ENCODE measurements at places on chromosomes 13 and 19. TPM values are rescaled to one million over a fixed set of nuclear protein-coding genes. Genes with fewer than 3 reads are reported as not detected.
A peak's percentile ranks its signal among the peaks of the same experiment; 100 is the strongest.

GRCh38 chr13:110716247-110716515 is 2.7 kb downstream of the ING1 start:
- DNase-seq: peak; percentile 73

DNA sequence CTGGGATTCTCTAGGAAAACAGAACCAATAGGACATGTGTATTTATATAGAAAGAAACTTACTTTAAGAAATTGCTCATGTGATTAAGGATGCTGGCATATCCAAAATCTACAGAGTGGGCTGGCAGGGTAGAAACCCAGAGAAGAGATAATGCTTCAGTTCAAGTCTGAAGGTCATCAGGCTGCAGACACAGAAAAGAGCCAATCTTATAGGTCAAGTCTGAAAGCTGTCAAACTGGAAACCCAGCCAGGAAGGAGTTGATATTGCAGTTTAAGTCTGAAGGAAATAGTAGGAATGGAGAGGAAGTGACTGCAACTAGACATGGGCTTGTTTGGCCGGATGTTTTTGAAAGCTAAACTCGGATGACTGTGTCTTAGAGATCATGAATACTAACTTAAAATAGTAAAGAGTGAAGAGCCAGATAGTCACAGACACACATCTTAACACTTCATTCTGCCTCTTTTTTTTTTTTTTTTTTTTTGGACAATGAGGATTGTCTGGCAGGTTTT is 125.3 kb upstream of the GPC6 start:
- DNase-seq: no peak

DNA sequence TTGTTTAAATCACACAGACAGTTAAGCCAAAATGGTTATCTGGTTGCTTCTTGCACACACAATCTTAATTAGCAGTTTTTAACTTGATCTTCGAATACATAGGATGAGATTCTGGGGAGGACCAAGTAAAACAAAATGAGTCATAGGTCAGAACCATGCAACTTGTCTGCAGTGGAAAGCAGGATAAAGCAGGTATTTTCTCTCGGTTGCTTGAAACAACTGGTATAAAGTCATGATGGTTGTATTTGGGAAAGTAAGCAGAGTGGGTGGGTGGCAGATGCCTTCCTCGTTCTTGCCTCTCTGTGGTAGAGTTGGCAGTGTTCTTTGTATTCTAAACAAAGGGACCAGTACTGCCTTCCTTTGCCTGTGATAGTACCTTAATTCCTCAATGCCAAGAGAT is 167.0 kb downstream of the COG6 start:
- no peak for DNase-seq

- no peak for DNase-seq
Measured at GRCh38 chr13:80082396-80083080, 258.4 kb downstream of the SPRY2 start.

GRCh38 chr13:99335603-99336002 is 28.4 kb upstream of the GPR183 start:
- DNase-seq: no peak

DNA sequence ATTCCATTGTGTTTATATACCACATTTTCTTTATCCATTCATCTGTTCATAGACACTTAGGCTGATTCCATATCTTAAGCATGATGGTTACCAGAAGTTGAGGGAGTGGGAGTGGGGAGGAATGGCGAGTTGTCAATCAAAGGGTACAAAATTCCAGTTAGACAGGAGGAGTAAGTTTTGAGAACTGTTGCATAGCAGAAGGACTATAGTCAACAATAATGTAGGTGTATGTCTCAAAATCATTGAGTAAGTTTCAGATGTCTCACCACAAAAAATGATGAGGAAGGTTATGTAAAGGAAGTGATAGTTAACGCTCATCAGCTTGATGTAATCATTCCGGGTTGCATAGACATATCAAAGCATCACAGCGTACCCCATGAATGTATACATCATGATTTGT is 4.6 kb upstream of the UBL3 start:
- no peak for DNase-seq

GRCh38 chr13:101121608-101122007 is 294.7 kb downstream of the NALCN start:
- DNase-seq: no peak

The PRODH2 gene
- not detected for total RNA-seq

The GFY gene
- total RNA-seq: not detected

The IZUMO2 gene
- total RNA-seq: not detected
